ENCODE measurements at places on chromosomes 1 and 21.

DNA sequence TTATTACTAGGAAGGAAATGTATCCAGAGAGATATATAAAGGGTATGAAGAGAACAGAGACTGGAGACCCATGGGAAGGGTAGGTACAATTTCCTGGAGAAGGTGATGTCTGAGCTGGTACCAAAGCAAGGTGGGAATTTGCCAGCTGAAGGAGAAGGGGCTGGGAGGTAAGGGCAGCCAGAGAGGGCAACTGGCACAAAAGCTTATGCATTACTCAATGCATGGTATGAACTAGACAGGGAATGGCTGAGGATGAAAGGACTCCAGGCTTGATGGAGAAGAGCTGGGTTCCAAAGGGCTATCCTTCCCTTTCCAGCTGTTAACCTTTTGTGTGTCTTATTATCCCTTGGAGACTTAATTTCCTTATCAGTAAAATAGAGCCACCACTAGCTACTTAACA, 113.6 kb upstream of the GADD45A start:
- DNase-seq: no peak

GRCh38 chr1:203839081-203839480, 22.3 kb upstream of the SNRPE start:
- DNase-seq: peak; percentile 92

DNA sequence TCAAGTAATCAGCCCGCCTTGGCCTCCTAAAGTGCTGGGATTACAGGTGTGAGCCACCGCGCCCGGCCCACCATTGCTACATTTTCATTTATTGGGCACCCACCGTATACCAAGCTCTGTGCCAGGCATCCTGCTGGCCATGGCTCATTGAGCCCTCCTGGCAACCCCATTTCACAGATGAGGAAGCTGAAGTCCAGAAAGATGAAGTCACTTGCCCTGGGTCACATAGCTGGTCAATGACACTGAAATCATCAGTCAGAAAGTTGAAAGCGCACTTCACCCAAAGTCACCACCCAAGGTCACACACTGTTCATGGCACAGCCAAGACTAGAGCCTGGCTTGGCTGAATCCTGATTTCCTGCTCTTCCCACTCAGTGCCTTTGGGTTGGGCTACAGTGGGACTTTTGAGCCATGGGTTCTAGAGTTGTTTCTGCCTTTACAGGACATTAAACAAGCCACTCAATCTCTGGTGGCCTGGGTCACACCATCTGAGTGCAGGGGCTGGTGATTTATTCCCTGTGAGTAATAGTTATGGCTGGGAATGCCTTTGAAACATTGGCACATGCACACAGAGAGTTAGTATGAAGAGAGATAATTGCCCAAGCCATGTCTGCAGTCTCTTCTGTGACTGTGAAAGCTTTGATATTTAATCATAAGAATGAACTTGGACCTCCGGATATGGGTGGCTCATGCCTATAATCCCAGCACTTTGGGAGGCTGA, 16.0 kb upstream of the ARHGEF10L start:
- DNase-seq: no peak

DNA sequence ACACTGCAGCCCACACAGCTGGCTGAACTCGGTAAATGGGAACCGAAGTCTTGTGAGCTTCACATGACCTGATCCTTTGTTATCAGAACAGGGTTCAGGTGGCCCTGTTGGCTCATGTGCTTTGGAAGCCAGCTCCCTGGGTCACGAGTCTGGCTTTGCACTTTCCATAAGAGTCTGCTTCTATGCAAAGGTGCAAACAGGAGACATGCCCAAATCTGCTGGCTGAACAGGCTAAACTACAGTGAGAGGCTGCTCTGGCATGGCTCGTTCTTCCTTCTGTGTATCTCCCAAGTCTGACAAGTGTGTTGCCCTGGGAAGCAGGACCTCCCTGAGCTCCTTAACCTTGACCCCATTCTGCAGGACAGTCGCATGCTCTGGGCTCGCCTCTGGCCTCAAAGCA, 549.6 kb downstream of the KIF26B start:
- DNase-seq: no peak
